Urothelium cell line (cell line): ENCODE measurements at places on chromosomes 11 and 22.
A peak's percentile ranks its signal among the peaks of the same experiment; 100 is the strongest.

- no peak for DNase-seq
Measured at GRCh38 chr11:95289378-95290101, 58.5 kb upstream of the SESN3 start.

GRCh38 chr11:85787809-85788760, 22.9 kb downstream of the SYTL2 start:
- DNase-seq: peak; percentile 24

- no peak for DNase-seq
Measured at GRCh38 chr11:114368918-114369680, 31.2 kb downstream of the C11orf71 start.

GRCh38 chr11:61477727-61478148, 30.8 kb upstream of the LRRC10B start:
- peak; percentile 70 for DNase-seq
